M059J (cell line): ENCODE measurements at places on chromosomes 3 and 15. TPM values are rescaled to one million over a fixed set of nuclear protein-coding genes. Genes with fewer than 3 reads are reported as not detected.

The IL20RB gene
- 1.7 and 2.4 TPM in 2 replicates for total RNA-seq

The SCAANT1 gene
- total RNA-seq = not detected in 2 replicates

The GCHFR gene
- 42.0 and 45.9 TPM in 2 replicates for total RNA-seq

The KLHL6 gene
- not detected in 2 replicates for total RNA-seq

The SEC61A1 gene
- total RNA-seq = 469 and 512 TPM in 2 replicates

The ARPIN gene
- total RNA-seq = 2.0 and 5.2 TPM in 2 replicates

The PLOD2 gene
- total RNA-seq = 240 and 344 TPM in 2 replicates

The PLA2G4F gene
- total RNA-seq = not detected in 2 replicates

The CTXN2 gene
- total RNA-seq = 0.20 TPM in 1 of 2 replicates, not detected in the other

The CACNA2D2 gene
- total RNA-seq = not detected in 2 replicates
